Thoracic aorta (tissue), 2 donors: ENCODE measurements at places on chromosomes 12 and 14.

DNA sequence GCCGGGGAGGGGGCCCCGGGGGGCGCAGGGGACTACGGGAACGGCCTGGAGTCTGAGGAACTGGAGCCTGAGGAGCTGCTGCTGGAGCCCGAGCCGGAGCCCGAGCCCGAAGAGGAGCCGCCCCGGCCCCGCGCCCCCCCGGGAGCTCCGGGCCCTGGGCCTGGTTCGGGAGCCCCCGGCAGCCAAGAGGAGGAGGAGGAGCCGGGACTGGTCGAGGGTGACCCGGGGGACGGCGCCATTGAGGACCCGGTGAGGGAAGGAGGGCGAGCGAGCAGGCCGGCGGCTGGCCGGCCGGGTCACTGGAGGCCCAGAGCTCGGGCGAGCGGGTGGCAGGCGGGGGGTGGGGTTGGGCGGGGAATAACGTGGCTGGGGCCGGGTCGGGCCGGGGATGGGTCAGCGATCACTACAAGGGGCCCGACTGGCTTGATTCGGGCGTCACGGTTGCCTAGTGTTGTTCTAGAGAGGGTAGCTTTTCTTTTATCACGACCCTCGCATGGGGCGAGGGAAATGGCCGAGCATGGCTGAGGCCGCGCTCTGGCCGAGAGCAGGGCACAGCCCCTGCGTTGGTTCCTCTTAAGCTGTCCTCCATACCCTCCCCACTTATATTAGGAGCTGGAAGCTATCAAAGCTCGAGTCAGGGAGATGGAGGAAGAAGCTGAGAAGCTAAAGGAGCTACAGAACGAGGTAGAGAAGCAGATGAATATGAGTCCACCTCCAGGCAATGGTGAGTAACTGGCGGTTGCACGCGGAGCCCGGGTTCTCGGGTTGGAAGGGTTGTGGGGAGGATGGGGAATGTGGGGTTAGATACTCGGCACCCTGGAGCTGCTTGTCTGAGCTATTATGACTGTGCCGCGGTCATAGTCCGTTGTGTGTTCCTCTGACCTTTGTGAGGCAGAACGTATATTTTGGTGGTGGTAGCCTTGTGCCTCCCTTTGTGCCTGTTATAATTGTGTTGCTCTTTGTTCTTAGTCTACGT is 603 bp downstream of the PABPN1 start:
- H3K27me3 ChIP-seq, result no peaks in the 10 kb centered on the region
- H3K4me1 ChIP-seq, result peaks cover 18% of the 10 kb centered on the region
- peak overlapping the region; percentile 95 for H3K4me3 ChIP-seq
- no peak for DNase-seq
- peak overlapping the region; percentile 93 for H3K27ac ChIP-seq
- H3K36me3 ChIP-seq, result peaks cover 19% of the 10 kb centered on the region

GRCh38 chr14:90505531-90505930 is 108.7 kb downstream of the CALM1 start:
- H3K4me3 ChIP-seq, result no peak overlapping the region
- H3K27ac ChIP-seq, result no peak overlapping the region
- no peaks in the 10 kb centered on the region for H3K4me1 ChIP-seq
- H3K27me3 ChIP-seq, result no peaks in the 10 kb centered on the region
- H3K36me3 ChIP-seq, result no peaks in the 10 kb centered on the region

- peak overlapping the region; percentile 78 for H3K27ac ChIP-seq
- no peaks in the 10 kb centered on the region for H3K27me3 ChIP-seq
Measured at GRCh38 chr12:93785249-93786010, 108.3 kb downstream of the CRADD start.

- no peak overlapping the region for H3K27ac ChIP-seq
- no peak overlapping the region for H3K4me3 ChIP-seq
- H3K27me3 ChIP-seq, result no peaks in the 10 kb centered on the region
- no peak for DNase-seq
Measured at GRCh38 chr14:66998013-66998412, 191.2 kb upstream of the GARIN2 start.

GRCh38 chr12:132244724-132245295 is 84.6 kb downstream of the GALNT9 start:
- H3K27ac ChIP-seq, result no peak overlapping the region
- no peak overlapping the region for H3K4me3 ChIP-seq
- H3K4me1 ChIP-seq, result no peaks in the 10 kb centered on the region
- no peaks in the 10 kb centered on the region for H3K36me3 ChIP-seq
- H3K27me3 ChIP-seq, result no peaks in the 10 kb centered on the region
- no peak for DNase-seq

GRCh38 chr12:7145671-7146070 is 15.5 kb downstream of the CLSTN3 start:
- no peak overlapping the region for H3K4me3 ChIP-seq
- H3K4me1 ChIP-seq, result no peaks in the 10 kb centered on the region
- no peaks in the 10 kb centered on the region for H3K27me3 ChIP-seq
- no peak for DNase-seq
- no peak overlapping the region for H3K27ac ChIP-seq
- peaks cover 22% of the 10 kb centered on the region for H3K36me3 ChIP-seq

- no peaks in the 10 kb centered on the region for H3K27me3 ChIP-seq
- H3K36me3 ChIP-seq, result no peaks in the 10 kb centered on the region
- no peak for DNase-seq
- no peak overlapping the region for H3K27ac ChIP-seq
- H3K4me1 ChIP-seq, result no peaks in the 10 kb centered on the region
Measured at GRCh38 chr12:84186433-84186832, 726.2 kb downstream of the SLC6A15 start.

DNA sequence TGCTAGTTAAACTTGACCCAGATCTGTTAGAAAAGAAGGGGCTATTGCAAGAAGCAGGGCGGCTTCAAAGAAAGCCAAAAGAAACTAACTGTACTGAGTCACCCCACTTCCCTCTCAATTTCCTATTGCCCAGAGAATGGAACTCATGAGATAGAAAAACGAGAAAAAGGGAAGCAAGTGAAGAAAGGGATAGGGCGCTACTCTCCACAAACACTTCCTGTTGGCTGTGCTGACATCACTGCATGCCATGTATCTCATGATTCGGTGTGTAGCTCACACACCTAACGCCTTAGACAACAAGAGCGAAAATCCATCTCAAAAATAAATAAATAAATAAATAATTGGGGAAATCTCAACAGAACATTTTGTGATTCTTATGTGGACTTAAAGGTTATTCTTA is 13.0 kb upstream of the P2RX4 start:
- H3K36me3 ChIP-seq, result no peaks in the 10 kb centered on the region
- H3K4me3 ChIP-seq, result no peak overlapping the region
- no peak for DNase-seq
- H3K27ac ChIP-seq, result no peak overlapping the region
- no peaks in the 10 kb centered on the region for H3K27me3 ChIP-seq
- no peaks in the 10 kb centered on the region for H3K4me1 ChIP-seq

DNA sequence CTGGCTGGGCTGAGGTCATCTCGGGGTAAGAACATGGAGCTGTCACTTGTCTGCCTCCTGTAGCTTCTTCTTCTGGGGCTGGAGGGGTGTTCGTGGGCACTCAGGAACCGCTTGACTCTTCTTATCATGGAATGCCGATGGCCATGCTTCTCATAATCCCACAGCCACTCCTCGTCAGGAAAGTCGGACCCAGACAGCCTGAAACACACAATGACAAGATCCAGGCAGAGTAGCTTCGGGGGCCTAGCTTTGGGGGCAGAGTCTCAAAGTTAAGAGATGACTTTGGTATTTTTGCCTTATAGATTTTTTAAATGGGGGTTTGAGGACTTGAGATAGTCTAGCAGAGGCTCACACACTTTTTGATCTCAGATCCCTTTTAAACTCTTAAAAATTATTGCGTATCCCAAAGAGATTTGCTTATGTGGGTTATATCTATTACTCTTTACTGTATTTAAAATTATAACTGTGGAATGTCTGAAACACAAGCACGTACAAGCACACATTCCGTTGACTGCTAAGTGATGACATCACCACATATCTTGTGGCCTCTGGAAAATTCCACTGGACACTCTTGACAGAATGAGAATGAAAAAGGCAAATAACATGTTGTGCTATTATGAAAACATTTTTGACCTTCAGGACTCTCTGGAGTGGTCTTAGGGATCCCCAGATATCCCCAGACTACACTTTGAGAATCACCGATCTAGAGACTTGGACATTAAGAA is 43.3 kb downstream of the BEST3 start:
- no peaks in the 10 kb centered on the region for H3K36me3 ChIP-seq
- H3K27me3 ChIP-seq, result no peaks in the 10 kb centered on the region
- DNase-seq, result no peak
- H3K4me3 ChIP-seq, result peak overlapping the region; percentile 7
- H3K4me1 ChIP-seq, result peaks cover 13% of the 10 kb centered on the region

DNA sequence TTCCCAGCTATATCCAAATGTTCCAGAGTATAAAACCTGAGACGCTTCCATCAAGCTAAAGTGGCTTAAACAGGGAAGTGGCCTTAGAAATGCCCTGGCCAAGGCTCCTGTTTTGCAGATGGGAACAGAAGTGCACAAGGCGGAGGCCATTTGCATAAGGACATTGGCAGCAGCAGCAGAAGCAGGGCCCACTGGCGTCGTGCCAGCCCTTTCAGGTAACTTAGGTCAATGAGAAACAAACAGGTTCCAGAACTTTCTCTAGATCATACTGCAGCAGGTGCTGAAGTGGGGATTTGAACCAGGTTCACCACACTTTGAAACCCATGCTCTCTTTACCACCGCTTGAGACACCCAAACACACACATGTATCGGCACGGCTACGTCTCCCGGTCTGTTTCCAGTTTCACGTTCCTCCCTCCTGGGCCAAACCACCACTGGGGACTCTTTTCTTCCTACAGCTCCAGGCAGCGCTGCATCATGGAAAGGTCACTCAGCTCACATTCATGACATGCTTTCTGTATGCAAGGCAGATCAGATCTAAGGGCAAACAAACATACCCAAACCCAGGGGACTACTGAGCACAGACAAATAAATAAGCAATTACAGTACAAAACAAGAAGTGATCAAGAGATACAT is 46.0 kb upstream of the PLEKHG6 start:
- no peak overlapping the region for H3K27ac ChIP-seq
- H3K4me1 ChIP-seq, result peaks cover 13% of the 10 kb centered on the region

DNA sequence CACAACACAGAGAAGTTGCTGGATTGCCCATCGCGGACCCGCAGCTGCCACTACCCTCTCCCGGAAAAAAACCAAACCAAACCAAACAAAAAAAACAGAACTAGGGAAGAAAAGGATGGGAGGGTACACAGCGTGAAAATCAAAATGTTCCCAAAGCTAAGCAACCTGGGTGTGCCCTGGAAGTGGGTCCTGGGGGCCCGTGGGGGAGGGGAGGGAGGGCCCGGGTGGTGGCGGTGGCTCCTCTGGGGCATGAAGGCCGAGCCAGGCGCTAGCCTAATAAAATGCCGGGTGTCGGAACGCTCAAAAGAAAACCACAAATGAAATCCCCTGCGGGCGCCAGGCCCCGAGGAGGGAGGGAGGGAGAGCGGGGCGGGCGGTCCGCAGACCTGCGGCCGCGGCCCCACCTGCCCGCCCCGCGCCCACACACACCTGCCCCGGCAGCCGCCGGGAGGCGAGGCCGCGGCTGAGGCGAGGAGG is 787 bp downstream of the HECTD4 start:
- H3K27ac ChIP-seq, result peak overlapping the region; percentile 79
- DNase-seq, result no peak
- H3K27me3 ChIP-seq, result no peaks in the 10 kb centered on the region
- peak overlapping the region; percentile 90 for H3K4me3 ChIP-seq
- peaks cover 10% of the 10 kb centered on the region for H3K4me1 ChIP-seq

DNA sequence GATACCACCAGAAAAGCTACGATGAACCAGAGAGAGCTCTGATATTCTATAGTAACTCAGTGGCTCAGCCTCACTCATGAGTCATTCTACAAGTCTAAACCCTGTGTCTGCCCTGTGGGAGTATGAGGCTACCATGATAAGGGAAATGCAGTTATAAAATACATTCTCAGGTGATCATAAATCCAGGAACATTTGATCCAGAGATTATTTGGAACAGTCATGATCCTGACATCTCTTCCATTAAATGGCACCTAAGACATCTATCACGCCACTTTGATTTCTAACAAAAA is 202.6 kb upstream of the RASSF8 start:
- H3K4me3 ChIP-seq, result no peak overlapping the region
- H3K27me3 ChIP-seq, result no peaks in the 10 kb centered on the region
- H3K27ac ChIP-seq, result no peak overlapping the region
- no peaks in the 10 kb centered on the region for H3K4me1 ChIP-seq
- no peaks in the 10 kb centered on the region for H3K36me3 ChIP-seq
- no peak for DNase-seq

DNA sequence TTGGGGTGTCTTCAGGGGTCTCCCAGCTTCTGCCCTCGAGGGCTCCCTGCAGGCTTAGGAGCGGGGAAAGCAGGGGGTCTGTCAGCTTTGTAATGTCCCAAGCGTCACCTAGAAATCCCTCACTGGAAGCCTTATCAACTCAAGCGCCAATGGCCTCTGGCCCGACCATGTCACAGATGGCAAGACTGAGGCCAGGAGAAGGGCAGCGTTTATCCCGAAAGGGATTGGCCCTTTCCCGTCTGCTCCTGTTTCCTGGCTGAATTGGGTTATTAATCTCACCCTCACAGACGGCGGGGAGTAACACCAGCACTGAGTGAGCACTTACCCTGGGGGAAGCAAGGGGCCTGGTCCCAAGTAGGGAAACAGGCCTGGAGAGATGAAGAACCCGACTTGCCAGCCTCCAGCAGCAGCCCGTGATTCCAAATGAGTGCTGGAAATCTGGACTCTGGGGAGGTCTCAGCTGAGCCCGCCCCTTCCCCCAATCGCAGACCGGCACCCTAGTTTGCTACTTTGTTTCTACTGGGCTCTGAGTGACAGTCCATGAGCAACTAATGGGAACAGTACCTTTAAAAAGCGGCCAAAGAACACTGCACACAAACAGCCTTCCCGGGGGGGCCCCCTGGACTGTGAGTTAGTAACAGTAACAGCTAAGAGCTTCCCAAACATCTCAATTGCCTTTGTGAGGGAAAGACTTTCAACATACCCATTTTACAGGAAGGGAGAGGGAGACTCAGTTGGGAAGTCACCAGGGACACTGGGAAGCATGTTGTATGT is 2.1 kb upstream of the NCOR2 start:
- H3K4me3 ChIP-seq, result no peak overlapping the region
- H3K36me3 ChIP-seq, result no peaks in the 10 kb centered on the region
- H3K27me3 ChIP-seq, result no peaks in the 10 kb centered on the region
- H3K27ac ChIP-seq, result peak overlapping the region; percentile 47
- DNase-seq, result no peak

GRCh38 chr12:96711364-96711763 is 195.7 kb upstream of the NEDD1 start:
- H3K4me3 ChIP-seq, result no peak overlapping the region

DNA sequence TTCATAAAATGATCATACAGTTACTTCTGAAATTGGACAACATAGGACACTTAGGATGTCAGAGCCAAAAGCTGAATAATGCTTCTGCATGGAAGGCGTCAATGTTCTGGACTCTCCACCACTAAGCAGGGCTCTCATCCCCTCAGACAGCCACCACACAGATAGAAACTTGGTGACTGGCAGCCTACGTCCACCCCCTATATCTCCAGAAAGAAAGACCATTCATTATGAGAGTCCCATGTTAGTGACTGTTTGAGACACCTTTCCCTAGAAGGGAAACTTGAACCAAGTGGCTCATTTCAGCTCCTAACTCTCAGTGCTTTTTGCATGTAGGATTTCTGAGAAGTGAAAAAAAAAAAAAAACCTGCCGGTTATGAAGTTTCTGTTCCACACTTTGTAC is 251.0 kb upstream of the FKBP4 start:
- DNase-seq, result no peak
- no peak overlapping the region for H3K27ac ChIP-seq
- no peaks in the 10 kb centered on the region for H3K4me1 ChIP-seq
- H3K4me3 ChIP-seq, result no peak overlapping the region
- peaks cover 5% of the 10 kb centered on the region for H3K36me3 ChIP-seq
- H3K27me3 ChIP-seq, result no peaks in the 10 kb centered on the region
